Astrocyte of the cerebellum (primary cell): ENCODE measurements at places on chromosomes 6 and 20.
A peak's percentile ranks its signal among the peaks of the same experiment; 100 is the strongest.

DNA sequence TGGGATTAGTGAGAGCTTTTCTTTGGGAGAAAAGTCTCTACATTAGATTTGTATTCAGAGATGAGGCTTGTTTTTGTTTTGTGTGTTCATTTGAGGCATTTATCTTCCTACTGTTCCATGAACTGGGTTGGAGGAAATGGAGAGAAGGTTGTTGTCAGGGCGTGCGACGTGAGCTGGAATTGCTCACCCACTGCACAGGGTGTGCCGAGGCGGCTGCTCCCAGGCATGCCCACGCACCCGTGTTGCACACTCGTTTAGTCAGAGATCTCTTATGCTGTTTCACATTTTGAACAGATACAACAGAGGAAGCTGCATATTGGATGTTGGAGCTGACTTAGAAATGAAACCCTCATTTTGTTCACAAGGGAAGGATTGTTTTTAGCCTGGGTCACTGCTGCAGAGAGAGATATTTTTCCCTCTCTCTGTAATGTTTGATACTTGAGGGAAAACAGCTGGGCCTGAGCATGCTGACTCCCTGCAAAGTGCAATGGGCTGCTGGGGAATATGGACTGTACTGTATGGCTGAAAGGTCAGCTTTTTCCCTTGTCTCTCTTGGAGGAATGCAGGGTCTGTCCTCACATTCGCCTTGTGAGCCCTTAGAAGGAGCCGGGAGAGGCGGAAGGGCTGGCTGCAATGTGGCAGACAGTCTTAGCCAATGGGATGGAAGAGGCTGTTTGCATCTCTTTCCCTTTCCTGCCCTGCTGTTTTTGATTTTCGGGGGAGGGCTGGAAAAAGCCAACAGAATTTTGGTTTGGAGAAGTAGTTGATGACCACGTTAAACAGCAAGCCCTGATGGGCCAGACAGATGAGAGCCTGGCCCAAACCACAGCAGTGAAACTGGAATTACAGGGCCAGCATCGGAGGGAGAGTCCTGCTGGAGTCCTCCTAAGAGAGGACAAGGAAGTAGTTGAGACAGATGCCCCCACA is 170.8 kb downstream of the SASH1 start:
- no peak for DNase-seq

DNA sequence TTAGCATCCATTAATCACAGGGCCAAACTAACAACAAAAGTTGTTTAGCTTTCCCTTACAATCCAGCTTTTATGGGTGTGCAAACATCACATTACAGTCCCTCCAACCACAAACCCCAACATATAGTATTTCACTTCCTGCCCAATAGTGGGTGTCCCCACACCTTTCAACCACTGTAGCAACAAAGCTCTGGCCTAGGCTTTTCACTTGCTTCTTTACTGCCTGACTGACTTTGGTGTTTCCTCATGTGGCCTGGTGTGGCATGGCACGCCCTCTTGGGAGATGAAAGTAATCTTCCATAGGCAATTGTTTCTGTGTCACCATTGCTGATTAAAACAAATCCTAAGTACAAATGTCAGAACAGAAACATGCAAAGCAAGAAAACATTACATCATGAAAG is 46.3 kb downstream of the MCM8 start:
- DNase-seq: no peak

DNA sequence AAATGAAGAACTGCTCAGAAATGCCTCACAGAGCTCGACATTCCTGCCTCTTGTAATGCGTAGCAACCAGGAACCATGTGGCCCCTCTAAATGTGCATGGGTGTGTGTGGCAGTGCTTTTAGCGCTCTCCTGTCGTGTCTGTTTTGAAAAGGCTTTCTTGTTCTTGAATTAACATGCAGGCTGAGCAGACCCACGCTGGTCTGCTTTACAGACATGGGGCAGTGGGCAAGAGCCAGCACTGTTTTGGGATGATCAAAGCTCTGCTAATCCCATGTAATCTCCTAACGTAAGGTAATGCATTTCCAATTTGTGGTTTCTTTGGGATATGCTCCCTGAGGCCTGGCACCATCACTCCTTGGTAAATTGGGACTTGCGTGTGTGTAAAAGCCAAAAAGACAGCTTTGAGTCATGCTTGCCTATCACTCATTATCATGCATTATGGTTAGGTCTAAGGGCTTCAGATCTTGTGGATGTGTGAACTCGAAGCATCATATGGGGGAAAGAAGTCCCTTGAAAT is 11.8 kb downstream of the RIPOR2 start:
- no peak for DNase-seq

GRCh38 chr6:89612121-89612520 is 26.4 kb downstream of the LYRM2 start:
- DNase-seq: no peak

DNA sequence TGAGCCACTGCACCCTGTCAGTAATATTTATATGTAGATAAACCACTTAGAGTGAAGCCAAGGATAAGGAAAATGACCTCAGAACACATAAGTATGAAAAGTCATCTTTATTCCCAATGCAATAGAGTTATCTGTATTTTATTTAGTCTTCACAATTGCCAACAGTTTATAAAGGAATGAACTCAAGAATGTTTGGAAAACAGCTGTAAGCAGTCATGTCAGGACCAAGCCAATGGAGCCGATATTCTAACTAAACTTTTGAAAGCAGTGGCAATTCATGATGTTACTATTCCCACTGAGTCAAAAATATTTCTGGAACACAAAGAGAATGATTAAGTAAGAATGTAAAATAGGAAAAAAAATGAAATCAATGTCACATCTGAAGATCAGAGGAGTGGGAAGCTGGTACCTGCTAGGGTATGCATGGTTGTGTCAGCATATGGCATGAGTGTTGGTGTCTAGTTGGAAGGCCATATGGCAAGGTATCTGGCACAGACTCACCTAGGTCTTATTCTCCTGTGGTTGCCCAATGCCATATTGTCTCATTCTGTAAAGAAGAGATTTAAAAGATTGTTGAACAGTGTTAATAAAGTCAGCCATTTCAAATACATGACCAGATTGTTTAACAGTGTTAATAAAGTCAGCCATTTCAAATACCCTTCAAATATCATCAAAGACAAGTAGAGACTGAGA is 118.2 kb downstream of the ADAT2 start:
- DNase-seq: no peak

DNA sequence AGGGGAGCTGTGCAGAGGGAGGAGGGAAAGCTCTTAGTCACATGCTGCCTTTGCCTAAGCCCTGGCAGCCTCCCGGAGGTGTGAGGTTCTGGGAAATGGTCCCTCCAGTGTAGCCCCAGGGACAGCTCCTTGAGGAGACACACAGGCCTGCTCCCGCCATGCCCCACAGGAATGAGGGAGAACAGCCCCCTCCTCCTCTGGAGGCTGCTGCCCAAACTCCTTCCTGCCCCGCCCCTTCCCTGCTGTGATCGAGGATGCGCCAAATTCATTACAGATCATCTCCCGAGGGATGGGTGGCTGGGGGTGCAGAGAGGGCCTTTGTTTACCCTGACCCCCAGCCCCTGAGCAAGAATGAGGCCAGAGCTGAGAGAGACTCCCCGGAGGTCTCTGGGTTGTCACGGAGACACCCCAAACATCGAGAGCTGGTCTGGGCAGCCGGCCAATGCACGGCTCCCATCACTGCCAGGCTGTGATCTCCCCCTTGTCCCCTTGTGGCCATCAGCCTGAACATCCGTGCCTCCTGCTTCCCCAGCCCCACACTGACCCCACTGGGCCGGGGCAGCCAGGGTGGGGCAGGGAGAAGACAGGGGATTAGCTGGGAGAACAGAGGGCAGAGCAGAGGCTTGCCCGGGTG is 8.4 kb downstream of the CYP21A2 start:
- no peak for DNase-seq

GRCh38 chr6:127402890-127403617 is 56.1 kb downstream of the KIAA0408 start:
- no peak for DNase-seq

GRCh38 chr6:150025201-150025917 is at the start of gene RAET1L:
Gene RAET1L, minus strand, starts transcription at chr6:150025532. Its CDS starts 61 bp downstream, at chr6:150025471.
- no peak for DNase-seq

- peak; percentile 47 for DNase-seq
Measured at GRCh38 chr20:20487811-20488210, 119.9 kb downstream of the INSM1 start.

- DNase-seq: peak; percentile 24
Measured at GRCh38 chr20:32674362-32674789, 635 bp upstream of the C20orf203 start.

- no peak for DNase-seq
Measured at GRCh38 chr20:5164645-5165625, 38.1 kb downstream of the CDS2 start.

- DNase-seq: no peak
Measured at GRCh38 chr20:63826753-63827152, 4.3 kb downstream of the ZBTB46 start.

DNA sequence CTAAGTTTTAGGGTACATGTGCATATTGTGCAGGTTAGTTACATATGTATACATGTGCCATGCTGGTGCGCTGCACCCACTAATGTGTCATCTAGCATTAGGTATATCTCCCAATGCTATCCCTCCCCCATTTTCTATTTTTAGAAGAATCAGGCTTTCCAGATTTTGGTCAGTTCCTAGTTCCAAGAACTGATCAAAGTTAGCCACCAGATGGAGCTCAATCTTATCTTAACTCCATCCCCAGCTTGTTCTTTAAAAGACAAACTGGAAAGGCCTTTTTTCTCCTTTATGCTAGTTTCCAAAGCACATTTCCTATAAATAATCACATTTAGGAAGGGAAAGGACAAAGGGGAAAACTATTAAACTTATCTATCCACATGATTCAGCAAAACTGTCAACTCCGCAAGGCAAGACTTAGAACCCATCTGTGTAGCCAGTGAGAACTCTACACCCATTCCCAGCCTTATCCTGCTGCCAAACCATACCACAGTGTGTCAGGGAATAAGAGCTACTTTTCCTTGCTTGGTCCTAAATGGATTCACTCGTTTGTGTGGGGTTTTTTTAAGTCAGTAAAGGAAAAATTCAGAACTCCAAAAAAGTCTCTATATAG is 22.8 kb upstream of the KHDC1 start:
- peak; percentile 48 for DNase-seq

- no peak for DNase-seq
Measured at GRCh38 chr6:164010441-164011103, 596.1 kb downstream of the QKI start.

GRCh38 chr6:167125410-167125809 is 2.5 kb downstream of the CCR6 start:
- DNase-seq: no peak

- no peak for DNase-seq
Measured at GRCh38 chr6:135283926-135284325, 102.8 kb downstream of the MYB start.

- DNase-seq: no peak
Measured at GRCh38 chr20:2295286-2295685, 515 bp upstream of the TGM3 start.

DNA sequence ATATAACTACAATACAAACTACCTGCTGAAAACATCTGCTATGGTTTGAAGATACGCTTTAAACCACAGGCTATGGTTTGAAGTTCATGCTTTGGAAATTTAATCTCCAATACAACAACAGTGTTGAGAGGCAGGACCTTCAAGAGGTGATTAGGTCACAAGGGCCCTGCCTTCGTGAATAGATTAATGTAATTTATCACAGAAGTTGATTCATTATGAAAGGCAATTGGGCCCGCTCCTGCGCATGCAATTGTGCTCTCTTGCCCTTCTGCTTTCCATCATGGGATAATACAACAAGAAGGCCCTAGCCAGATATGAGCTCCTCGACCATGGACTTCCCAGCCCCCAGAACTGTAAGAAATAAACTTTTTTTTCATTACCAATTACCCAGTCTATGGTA is 21.2 kb downstream of the REPS1 start:
- no peak for DNase-seq

GRCh38 chr6:121549736-121550135 is 114.3 kb downstream of the GJA1 start:
- peak; percentile 20 for DNase-seq

- no peak for DNase-seq
Measured at GRCh38 chr6:161954699-161955276, 680.9 kb upstream of the AGPAT4 start.

DNA sequence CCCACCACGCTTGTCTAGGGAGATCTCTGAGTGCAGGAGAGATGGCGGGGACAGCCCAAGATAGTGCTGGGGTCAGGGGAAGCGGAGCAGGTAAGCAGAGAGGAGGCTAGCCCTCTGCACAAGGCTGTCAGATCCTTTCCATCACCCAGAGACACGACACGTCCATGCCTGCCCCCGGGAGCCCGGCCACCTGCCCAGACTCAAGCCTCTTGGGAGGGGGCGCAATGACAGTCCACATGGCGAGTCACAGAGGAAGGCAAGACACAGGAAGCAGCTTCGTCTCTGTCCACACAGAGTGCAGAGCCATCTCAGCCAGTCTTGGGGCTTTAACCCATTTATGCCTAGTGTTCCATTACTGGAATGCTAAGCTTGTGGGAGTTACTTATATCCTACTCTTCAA is 78.4 kb downstream of the PREX1 start:
- no peak for DNase-seq

- no peak for DNase-seq
Measured at GRCh38 chr20:25676164-25676809, 20.4 kb downstream of the ZNF337 start.

GRCh38 chr6:42556462-42556861 is 7.4 kb upstream of the UBR2 start:
- DNase-seq: no peak

- no peak for DNase-seq
Measured at GRCh38 chr20:32577023-32577422, 8.1 kb downstream of the NOL4L start.

DNA sequence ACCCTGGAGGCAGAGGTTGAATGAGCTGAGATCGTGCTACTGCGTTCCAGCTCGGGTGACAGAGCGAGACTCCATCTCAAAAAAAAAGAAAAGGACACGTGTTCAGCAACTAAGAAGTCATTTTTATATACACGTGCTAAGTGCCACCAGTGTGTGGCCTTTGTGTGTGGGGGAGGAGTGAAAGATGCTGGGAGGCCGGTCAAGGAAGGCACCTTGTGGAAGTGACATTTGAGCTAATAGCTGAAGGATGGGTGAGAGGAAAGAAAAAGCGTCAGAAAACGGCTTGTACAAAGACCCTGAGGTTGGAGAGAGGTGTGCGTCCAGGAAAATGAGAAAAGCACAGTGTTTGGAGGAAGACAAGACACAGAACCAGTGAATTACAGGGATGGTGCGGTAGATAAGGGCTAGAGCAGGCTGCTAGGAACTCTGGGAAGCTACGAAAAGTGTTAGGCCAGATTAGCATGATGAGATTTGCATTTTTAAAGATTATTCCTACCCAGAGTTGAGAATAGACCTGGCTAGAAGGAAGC is 11.6 kb downstream of the RREB1 start:
- DNase-seq: no peak

DNA sequence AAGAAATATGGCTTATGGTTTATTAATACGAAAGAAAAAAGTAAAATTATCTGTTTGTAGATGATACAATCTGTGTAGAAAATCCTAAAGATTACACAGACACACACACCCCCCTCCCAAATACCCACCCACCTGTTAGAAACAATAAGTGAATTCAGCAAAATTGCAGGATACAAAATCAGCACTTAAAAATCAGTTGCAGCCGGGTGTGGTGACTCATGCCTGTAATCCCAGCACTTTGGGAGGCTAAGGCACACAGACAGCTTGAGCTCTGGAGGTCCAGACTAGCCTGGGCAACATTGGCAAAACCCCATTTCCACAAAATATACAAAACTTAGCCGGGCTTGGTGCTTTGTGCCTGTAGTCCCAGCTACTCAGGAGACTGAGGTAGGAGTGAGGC is 42.3 kb downstream of the NINL start:
- DNase-seq: no peak
